Mesothelial cell of epicardium (in vitro differentiated cells): ENCODE measurements at places on chromosomes 1 and 21.

DNA sequence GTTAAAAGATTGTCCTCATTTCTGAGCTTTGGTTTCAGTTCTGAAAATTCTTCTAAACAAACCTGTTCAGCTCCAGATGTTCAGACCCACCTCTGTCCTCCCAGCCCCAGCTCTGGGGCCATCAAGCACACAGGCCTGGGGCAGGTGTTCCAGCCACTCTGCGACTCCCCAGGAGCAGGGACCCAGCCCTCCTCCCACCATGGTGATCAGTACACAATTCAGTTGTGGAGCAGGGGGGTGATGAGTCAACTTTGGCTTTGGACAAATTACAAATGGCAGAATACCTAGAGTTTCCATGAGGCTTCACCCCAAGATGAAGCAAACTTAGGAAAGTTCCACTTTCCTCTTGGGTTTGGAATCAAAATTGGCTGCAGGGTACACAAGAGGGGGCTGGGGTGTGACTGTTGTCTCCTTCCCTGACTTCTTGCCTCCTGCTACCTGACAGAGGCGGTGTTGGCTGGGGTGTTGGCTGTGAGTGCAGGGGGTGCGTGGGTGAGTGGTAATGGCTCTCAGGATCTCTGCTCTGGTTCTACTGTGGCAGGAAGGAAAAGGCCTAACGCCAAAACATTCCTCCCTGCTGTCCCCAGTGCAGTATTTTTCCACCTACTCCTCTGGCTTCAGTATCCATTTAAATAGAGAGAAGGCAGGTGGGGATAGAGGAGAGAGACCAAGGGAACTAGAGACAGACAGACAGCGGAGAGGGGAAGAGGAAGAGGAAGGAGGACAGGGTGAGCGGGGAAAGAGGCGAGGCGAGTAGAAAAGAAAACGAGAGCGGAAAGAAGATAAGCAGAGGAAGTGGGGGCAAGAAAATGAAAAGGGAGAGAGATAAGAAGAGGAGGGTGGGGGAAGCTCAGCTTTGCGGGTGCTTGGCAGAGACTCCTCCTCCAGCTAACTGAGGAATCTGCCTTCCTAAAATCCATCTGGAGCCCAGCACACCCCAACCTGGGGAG, 20.6 kb upstream of the LRRN2 start:
- DNase-seq, result no peak

DNA sequence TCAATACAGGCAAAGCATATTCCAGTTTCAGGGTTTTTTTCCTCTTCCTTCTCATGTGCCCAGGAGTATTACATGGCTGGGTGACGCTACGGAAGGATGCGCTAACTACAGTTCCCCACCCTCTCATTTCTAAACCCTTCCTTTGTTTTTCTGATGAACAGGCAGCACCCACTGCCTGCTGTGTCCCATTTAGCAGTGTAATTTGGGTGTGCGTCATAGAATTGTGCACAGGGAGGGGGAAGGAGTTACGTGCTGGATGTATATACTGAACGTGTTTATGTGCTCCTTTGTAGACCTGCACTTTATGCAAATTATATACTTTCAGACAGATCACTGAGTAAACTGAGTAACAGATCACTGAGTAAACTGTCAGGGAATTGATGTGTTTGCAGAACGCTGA, 44.5 kb downstream of the ELAPOR1 start:
- DNase-seq, result no peak

- no peak for DNase-seq
Measured at GRCh38 chr1:100036718-100037655, 67.2 kb downstream of the SLC35A3 start.

GRCh38 chr1:101330427-101331130, 93.8 kb downstream of the S1PR1 start:
- no peak for DNase-seq
